ENCODE measurements at places on chromosomes 6 and 20.

DNA sequence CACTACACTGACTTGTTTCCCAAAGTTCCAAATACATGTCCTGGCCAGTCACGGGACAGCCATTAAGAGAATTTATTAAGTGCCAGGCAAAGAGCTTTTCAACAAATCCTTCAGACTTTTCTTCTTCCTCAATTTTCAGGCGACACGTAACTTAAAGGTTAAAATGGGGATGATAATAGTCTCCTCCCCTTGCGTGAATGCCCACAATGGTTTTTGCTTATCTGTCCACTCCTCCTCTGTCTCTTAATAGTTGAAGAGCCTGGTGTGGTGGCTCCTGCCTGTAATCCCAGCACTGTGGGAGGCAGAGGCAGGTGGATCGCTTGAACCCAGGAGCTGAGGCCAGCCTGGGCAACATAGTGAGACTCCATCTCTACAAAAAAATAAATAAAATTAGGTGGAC is 11.4 kb upstream of the PARD6B start:
- no peak for DNase-seq

GRCh38 chr6:56756791-56757587 is 114.3 kb upstream of the DST start:
- DNase-seq, result no peak

GRCh38 chr20:2814076-2814475 is 711 bp upstream of the C20orf141 start:
- no peak for DNase-seq

DNA sequence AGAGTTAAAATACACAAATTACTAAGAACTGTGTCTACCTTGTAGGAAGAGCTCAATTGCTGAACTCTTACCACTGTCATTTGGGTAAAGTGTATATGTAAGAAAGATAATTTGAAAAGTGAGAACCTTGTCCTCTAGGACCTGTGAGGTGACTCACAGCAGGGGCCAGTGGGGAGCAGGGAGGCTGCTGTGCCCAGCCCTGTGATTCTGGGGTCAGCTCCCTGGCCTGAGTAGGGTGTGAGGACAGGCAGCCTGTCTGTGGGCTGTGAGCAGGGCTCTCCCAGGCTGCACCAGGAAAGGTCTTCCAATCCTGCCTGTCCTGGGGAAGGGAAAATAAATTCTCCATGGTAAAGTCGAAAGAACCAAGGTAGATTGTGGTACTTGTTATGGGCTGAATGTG is 27.3 kb upstream of the SIRPG start:
- no peak for DNase-seq

- DNase-seq, result no peak
Observed at GRCh38 chr6:160007611-160008010, 38.7 kb downstream of the IGF2R start.

- peak; percentile 74 for DNase-seq
Observed at GRCh38 chr6:159979136-159979874, 10.4 kb downstream of the IGF2R start.

- DNase-seq, result no peak
Observed at GRCh38 chr20:3927486-3928291, 38.5 kb downstream of the PANK2 start.

GRCh38 chr6:31737315-31737990 is 1.1 kb upstream of the CLIC1 start:
- no peak for DNase-seq

DNA sequence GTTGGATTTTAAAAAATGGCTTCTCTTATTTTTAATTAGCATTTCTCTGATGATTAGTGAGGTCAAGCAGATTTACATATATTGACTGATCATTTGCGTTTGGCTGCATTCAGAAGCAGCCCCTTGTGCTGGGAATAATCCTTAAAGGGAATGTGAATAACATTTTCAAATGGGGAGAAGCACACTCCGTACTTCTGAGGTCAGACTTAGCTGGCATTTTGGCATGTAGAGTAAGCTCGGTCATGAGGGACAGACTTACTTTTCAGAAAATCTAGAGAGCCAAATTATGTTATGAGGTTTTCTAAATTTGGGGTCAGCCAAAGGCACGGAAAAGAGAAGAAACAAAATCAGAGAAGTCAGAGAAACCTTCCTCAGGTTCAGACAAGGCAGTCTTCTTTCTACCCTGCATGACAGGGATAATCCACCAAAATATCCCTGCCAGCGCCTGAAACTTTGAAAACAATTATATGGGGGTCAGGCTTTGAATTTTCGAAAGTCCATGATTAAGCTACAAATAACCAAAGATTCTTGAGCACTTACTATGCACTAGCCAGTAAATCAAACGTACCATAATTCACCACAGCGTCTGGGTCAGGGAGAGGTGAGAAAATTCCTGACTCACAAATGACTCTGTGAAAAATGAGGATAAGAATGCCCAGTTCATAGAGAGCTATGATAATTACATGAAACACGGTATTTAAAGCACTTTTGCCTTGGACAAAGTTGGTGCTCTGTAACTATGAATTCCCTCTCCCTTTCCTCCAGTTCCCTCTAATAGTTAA is 44.9 kb downstream of the ADAT2 start:
- peak; percentile 95 for DNase-seq

GRCh38 chr20:18513208-18513607 is 5.5 kb downstream of the SEC23B start:
- DNase-seq, result no peak

DNA sequence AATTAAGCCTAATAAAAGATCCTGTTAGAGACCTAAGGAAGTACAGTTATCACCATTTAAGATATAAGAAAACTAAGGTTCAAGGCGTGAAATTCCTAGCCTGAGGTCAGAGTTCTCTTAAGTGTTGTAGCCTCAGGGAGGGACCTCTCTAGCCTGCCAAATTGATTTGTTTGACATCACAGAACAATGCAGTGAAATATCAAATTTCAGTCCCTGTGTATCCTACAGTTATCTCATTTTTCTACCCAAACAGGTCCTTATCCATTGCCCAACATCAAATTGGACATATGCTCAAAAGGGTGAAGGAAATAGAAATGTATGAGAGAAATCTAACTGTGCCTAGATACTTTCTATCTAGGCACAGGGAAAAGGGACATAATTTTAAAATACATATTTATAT is 63.0 kb downstream of the NCOA7 start:
- no peak for DNase-seq

- no peak for DNase-seq
Observed at GRCh38 chr6:74826263-74826662, 379.6 kb downstream of the COL12A1 start.
